NB4 (cell line): ENCODE measurements at places on chromosomes 6 and 20.

DNA sequence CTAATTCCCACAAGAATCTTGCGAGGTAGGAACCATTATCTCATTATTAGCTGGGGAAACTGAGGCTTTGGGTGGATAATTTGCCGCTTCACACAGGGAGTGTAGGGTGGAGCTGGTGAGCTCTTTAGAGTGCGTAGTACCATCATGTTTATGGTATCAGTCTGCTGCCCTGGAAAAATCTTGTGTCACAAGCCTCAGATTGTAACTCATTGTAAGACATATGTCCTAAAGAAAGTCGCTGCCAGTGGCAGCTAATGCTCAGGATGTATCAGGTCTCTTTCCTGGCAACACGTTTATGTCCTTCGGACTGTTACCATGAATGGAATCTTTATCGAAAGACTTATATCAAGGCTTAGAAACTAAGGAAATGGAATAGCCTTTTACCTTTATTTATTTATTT is 1.9 kb downstream of the ZFAND3 start:
- DNase-seq, result no peak

GRCh38 chr6:5813625-5814027 is 193.1 kb downstream of the NRN1 start:
- DNase-seq, result no peak

DNA sequence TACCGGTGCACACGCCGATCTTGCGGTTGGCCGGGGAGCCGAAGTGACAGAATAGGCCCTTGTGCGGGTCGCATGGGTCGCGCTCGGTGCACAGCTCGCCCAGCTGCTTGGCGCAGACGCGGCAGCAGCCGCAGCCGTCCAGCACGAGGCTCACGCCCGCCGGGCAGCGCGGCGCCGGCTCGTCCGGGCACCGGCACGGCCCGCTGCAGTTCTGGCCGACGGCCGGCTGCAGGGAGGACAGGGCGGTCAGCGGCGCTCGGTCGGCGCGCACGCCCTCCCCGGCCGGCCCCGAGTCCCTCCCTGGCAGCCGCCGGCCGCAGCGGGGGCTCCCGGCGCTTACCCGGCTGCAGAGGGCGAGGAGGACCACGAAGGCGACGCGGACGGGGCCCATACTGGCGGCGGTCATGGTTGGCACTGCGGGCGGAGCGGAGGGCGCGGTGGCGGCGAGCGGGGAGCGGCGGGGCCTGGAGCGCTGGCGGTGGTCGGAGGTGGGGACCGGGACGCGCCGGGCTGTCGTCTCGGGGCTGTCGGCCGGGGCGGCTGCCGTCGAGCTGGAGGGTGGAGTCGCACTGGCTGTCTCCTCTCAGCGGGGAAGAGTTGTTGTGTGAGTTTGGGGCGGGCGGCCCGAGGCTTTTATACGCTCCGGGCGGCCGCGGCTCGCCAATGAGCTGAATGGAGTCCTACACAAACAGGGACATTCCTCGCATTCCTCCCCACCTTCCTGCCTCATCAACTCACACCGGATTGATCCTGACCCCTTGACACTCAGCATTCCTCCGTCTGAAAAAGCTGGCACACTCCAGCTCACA is at the start of gene CCN2:
Gene CCN2 (minus strand): TSS at position 606 of the 809 bp plus-strand sequence. CDS start 200 bp downstream, at position 406.
- no peak for DNase-seq

GRCh38 chr6:138582573-138582972 is 83.3 kb upstream of the NHSL1 start:
- DNase-seq, result no peak

- DNase-seq, result no peak
Measured at GRCh38 chr20:826695-827323, 6.7 kb upstream of the FAM110A start.

- DNase-seq, result no peak
Measured at GRCh38 chr6:11917951-11918738, 94.0 kb upstream of the HIVEP1 start.

DNA sequence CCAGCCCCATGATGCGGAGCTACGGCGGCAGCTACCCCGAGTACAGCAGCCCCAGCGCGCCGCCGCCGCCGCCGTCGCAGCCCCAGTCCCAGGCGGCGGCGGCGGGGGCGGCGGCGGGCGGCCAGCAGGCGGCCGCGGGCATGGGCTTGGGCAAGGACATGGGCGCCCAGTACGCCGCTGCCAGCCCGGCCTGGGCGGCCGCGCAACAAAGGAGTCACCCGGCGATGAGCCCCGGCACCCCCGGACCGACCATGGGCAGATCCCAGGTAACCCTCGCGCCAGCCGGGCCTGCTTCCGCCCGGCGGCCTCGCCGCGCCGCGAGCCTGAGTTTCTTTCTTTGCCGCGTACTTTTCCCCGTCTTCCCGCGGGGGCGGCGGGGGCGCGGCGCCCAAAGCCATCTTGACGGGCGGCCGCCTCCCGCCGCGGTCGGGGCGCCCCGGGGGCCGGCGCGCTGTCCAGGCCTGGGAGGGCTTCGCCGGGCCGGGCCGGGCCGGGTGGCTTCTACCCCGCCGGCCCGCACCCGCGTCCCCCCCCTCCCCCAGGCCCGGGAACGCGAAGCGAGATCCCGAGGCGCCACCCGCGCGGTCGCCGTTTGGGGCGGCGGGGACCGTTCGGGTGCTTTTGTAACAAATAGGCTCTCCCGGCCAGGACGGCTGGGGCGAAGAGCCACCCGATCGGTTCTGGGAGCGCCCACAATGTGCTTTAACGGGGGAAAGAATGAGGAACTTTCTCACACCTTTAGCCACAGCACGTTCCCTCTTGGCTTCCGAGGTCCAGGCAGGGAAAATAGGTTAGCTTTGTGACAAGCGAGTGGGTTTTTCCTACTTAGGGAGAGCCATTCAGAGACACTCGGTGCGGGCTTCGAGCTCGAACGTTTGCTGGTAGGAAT is 2.3 kb downstream of the ARID1B start:
- peak; percentile 74 for DNase-seq

- peak; percentile 76 for DNase-seq
Measured at GRCh38 chr6:169789944-169790927, 38.8 kb downstream of the ERMARD start.

DNA sequence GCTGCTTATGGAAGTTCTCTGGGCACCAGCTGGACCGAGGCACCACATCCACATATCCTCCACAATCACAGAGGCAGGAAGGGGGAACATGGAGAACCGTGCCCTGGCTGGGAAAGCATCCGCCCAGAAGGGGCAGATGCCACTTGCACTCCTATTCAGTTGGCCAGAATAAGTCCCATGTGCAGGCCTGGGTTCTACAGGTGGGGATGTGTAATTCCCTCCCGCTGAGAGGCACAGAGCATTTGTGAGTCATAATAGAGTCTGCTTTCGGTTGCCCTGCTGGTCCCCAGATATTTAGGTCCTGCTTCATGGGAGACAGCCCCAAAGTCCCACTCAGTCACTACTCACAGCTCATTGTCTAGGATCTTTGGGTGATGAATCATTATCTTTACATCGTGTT is 104.0 kb downstream of the PHACTR3 start:
- DNase-seq, result no peak

- DNase-seq, result no peak
Measured at GRCh38 chr6:115634887-115635286, 425.8 kb downstream of the FRK start.

- no peak for DNase-seq
Measured at GRCh38 chr20:54626126-54626525, 150.7 kb downstream of the DOK5 start.

DNA sequence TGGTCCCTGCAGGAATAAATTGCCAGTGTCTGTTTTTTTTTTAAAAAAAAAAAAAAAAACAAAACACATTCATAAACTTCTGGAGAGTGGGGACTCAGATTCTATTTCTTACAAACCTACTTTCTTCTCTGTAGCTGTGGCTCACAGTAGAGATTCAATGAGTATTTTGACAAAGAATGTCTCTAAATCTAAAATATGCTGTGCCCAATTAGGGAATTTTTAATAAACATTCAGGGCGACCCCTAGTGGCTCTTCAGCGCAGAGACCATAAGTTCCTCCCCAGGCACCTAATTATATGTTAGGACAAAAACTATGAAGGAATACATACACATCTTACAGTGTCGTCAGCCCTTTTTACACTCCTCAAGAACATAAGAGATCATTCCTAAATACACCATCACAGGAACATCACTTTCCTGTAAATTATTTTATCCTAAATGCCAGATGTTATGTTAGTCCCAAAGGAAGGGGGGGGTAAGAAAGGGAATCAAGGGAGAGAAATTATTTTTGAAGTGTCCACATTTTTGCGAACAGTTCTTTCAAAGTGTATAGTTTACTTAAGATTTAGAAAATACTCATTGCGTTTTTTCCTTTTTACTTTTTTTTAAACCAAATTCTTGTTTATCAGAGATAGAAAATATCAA is 21.8 kb upstream of the NAA20 start:
- peak; percentile 73 for DNase-seq

DNA sequence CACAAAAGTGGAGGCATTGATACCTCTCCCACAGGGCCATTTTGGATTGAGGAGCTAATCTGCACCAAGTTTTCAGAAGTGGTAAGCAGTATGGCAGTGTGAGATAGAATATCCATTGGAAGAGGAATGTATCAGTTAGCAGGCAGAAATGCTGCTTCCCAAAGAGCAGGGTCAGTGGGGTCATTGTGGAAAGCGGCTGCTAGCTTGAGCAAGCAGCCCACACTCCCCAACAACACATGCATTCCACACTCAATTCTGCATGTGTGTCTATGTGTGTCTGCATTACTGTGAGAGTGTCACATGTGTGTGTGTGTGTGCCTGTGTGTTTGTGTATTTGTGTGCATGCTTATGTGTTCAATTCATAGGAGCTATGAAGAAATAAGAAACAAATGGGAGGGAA is 190.9 kb upstream of the FOXA2 start:
- no peak for DNase-seq

DNA sequence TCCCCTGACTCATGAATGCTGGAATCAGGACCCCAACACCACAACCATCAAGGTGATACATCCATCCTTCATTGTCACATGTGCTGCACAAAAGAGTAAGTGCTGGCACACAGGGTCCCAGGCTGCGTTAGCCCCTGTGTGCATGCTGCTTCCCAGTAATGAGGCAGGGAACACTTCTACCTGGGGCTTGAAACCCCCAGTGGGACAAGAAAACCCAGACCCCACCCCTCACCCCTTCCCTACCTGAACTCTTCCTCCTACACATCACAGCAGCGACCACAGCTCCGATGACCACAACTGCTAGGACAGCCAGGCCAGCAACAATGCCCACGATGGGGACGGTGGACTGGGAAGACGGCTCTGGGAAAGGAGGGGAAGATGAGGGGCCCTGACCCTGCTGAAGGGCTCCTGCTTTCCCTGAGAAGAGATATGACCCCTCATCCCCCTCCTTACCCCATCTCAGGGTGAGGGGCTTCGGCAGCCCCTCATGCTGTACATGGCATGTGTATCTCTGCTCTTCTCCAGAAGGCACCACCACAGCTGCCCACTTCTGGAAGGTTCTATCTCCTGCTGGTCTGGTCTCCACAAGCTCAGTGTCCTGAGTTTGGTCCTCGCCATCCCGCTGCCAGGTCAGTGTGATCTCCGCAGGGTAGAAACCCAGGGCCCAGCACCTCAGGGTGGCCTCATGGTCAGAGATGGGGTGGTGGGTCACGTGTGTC is 2.0 kb downstream of the HLA-B start:
- no peak for DNase-seq

DNA sequence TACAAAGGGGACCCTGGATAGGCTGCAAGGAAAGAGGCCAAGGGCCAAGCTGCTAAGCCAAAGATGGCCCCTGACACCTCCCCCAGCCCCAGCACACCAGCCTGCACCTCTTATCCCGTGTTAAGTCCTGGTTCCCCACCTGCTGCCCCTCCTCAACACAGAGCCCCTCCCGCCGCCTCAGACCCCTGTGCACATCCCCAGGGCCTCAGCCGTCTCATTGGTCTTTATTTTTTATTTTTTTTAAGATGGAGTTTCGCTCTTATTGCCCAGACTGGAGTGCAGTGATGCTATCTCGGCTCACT is 37.1 kb upstream of the MDFI start:
- DNase-seq, result no peak

GRCh38 chr6:167104388-167104787 is 18.5 kb upstream of the CCR6 start:
- no peak for DNase-seq

DNA sequence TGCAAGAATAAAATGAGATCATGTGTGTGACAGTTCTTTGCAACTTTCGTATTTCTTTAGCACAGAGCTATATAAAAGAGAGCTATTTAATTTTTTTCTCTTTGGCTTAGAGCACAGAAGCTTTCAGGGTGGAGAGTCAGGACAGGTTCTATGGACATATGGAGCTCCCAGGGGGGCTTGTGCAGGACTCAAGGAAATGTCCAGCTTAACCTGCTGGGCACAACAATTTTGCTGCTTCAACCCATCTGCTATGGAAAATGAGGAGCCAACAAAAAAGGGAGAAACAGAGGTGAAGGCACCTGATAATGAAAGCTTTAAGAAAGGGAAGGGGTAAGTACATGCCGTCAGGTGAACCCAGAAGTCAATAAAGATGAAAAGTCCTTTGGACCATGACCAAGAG is 5.1 kb upstream of the SNAP25 start:
- no peak for DNase-seq

DNA sequence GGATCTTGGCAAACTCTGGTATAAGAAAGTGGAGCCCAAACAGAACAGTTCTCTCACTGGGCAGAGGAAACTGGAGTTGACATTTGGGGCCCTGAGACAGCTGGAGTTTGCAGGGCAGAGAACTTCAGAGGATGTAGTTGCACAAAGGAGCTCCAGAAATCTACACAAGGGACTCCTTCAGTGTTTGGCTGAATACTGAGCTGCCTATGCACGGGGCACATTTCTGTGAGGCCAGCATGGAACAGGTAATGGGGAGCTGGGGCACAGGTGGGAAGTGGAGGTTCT is 169.3 kb downstream of the ANKRD60 start:
- no peak for DNase-seq

GRCh38 chr20:31569163-31570020 is 35.7 kb upstream of the ID1 start:
- peak; percentile 61 for DNase-seq

- no peak for DNase-seq
Measured at GRCh38 chr6:150874179-150874578, 8.7 kb downstream of the MTHFD1L start.
